EL (cell line): ENCODE measurements at places on chromosomes 12 and 14.
A peak's percentile ranks its signal among the peaks of the same experiment; 100 is the strongest.

GRCh38 chr12:79414252-79414651 is 276.5 kb downstream of the PAWR start:
- no peak for DNase-seq

DNA sequence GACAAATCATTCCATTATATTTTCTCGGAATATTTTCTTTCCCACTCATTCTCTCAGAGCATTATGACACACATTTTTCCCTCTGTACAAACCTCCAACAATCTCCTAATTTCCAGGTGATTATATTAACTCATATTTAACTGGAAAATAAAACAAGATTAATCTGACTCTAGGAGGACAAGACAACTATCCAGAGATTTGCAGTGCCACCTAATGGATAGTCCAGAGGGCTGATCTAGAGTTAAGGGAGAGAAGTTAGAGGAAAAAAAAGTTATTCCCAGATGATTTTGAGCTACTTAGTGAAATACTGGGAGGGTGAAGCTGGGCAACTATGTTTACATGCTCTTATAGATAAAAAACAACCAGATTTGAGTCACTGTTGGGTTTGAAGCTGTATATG is 161.7 kb downstream of the ALX1 start:
- no peak for DNase-seq

- no peak for DNase-seq
These were observed 166.2 kb downstream of the PTPRO start for GRCh38 chr12:15488481-15488880.

DNA sequence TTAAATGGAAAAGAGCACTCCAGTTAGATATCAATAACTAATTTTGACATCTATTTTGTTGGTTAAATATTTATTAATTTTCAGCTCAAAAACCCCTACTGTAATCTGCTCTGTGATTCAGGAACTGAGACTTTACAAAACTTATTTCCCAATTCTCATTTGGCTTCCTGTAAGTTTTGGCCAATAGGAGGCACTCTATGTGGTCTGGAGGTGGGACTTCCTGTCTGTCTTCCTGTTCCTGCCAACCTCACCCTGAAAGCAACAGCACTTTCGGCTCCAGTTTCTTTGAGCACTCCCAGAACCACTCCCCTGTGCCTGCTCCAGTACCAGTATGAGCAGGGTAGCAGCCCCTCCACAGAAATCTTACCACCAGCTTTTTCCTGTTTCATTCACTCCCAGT is 1027.0 kb downstream of the VRK1 start:
- no peak for DNase-seq

DNA sequence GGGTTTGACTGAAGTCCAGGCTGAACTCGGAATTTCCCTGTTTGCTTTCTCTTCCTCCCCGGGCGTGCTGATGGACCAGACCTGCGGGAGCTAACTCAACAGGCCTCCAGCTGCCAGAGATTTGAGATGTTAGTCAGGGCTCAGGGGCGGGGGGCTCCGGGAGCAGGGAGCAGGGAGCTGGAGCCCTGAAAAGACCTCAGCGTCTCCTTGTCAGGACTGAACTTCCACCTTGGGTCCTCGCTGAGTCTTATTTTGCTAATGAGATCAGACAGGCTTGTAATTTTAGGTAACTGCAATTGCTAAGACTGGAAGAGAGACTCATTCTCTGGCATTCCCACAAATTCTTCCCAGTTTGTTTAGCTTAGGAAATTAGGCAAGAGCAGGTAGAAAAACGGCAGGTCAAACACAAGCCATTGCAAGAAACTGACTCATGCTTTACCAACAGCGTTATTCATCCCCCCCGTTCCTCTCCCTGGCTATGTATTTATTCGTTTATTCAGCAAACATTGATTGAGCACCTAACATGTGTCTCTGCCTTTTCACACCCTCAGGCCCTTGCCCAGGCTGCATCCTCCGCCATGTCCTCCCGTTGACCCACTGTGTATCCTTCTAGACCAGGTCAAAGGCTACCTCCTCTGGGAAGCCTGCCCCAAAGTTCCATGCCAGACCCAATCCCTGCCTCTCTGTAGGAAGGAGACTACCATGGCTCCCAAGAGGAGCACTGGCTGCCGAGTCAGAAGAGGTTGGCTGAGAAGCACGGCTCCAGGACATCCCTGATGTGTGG is 80.4 kb upstream of the DIO3 start:
- no peak for DNase-seq

GRCh38 chr12:3772380-3772779 is 19.5 kb upstream of the CRACR2A start:
- peak; percentile 38 for DNase-seq

DNA sequence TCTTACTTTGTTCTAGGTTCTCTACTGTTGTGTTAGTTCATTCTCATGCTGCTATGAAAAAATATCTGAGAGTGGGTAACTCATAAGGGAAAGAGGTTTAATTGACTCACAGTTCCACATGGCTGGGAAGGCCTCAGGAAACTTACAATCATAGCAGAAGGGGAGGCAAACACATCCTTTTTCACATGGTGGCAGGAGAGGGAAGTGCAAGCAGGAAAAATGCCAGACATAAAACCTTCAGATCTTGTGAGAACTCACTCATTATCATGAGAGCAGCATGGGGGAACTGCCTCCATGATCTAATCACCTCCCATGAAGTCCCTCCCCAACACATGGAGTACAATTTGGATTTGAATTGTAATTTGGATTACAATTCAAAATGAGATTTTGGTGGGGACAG is 69.6 kb downstream of the MGST1 start:
- DNase-seq = no peak

- no peak for DNase-seq
These were observed 12.5 kb downstream of the AHSA1 start for GRCh38 chr14:77470224-77470870.

DNA sequence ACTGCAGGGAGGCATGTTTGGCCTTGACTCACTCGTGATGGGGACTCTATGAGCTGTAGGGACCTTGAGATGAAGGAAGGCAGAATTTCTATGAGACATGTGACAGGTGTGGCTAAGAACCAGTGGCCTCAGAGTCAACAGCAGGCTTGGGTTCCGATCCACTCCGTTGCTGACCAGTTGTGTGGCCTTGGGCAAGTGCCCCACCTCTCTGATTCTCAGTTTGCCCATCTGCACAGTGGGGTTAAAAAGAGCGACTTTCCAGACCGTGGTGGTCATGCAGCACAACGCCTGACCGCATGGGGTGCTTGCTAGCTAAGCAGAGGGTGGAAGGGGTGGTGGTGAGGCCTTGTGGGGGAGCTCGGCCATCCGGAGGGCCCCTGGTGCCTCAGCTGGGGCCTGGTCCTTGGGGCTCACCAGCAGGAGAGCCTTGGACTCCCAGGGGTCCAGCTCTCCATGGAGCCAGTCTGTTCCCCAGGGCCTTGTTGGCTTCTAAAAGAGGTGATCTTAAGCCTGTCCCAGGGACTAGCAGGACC is 18.5 kb downstream of the PAPLN start:
- DNase-seq = no peak

GRCh38 chr12:6868211-6869048 is 1.1 kb downstream of the TPI1 start:
- peak; percentile 28 for DNase-seq

GRCh38 chr12:94026596-94026995 is 121.8 kb upstream of the PLXNC1 start:
- DNase-seq = no peak

- DNase-seq = peak; percentile 35
These were observed at the start of gene TGM1 for GRCh38 chr14:24262821-24263733. Gene TGM1, minus strand, starts transcription at chr14:24263177. Its CDS starts 825 bp downstream, at chr14:24262352.

GRCh38 chr14:71165121-71166031 is 258.1 kb downstream of the PCNX1 start:
- DNase-seq = peak; percentile 15

GRCh38 chr14:103527408-103528145 is 1.4 kb upstream of the TRMT61A start:
- DNase-seq = peak; percentile 79

DNA sequence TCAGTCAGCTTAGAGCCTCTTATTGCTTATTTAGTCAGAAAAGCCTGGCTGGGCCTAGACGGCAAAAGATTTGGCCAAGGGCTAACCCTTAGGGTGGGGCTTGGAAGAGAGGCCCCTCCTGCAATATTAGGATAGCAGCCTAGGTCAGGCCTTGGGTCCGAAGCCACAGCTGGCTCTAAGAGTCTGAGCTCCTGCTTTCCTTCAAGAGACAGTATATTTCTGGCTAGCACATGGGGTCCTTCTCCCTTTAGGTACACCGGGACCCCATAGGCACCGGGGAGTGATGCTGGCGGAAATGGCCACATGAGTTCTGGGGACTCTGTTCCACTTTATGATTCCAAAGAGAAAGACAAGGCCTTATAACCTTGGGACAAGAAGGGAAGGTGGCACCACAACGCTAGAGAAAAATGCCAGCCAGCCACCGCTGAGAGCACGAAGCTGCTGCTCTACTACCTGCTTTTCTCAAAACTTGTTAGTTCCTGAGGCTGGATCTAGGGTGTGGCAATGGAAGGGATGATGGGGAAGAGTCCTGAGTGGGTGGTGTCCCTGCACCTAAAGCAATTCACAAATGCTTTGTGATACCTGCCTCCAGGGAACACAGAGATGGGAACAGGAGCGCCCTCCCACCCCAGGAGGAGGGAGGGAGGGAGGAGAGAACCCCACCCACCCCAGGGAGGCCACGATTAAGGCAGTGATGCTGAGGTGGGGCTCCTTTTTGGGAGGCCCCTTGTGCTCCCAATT is 3.1 kb upstream of the AVIL start:
- no peak for DNase-seq

GRCh38 chr12:47111392-47111778 is 31.6 kb upstream of the AMIGO2 start:
- DNase-seq = no peak

DNA sequence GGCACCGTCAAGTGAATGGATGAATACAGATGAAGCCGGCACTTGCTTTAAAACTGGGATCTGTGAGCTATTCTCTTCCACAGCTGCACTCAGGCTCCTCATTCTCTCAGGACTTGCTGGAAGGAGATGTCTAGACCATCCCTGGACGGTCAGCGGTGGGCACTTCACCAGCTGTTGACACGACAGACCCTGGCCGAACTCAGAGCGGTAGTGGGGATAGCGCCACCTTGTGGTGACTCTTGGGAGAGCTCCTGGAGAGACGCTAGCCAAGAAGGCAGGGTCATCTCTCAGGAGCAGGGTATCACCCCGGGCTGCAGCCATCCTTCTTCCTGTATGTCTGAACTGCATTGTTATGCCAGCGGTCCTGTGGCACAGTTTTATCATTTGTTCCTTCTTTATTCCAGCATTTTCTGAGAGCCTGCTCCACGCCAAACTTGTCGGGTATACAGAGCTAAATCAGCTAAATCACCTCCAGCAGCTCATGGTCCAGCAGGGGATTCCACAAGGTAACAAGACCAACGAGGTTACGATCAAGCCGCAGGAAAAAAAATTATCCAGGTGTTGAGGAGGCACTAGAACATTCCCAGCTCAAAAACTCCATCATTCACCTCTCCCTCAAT is 10.0 kb downstream of the WNT1 start:
- DNase-seq = peak; percentile 59

GRCh38 chr12:3805077-3805476 is 52.2 kb upstream of the CRACR2A start:
- no peak for DNase-seq

GRCh38 chr12:40587421-40587820 is 104.8 kb upstream of the CNTN1 start:
- DNase-seq = no peak

DNA sequence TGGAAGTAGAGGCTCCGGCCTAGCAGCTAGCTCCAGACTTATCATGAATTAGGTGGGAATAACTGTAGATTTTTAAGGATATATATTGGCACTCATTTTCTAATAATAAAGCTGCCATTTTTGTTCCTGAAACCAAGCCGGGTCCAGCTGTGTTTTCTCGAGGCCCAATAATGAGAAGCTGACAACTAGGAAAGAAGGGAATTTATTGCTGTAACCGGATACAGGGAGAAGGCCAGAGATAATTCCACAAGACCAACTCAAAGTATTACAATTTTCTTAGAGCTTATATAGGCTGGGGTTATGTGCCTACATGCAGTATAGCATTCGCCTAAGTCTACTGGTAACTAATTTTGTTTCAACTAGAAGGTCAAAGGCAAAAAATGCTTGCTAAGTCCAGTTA is 122.3 kb upstream of the FBXO33 start:
- DNase-seq = no peak

- DNase-seq = no peak
These were observed 30.0 kb downstream of the SLC39A9 start for GRCh38 chr14:69428289-69428998.

DNA sequence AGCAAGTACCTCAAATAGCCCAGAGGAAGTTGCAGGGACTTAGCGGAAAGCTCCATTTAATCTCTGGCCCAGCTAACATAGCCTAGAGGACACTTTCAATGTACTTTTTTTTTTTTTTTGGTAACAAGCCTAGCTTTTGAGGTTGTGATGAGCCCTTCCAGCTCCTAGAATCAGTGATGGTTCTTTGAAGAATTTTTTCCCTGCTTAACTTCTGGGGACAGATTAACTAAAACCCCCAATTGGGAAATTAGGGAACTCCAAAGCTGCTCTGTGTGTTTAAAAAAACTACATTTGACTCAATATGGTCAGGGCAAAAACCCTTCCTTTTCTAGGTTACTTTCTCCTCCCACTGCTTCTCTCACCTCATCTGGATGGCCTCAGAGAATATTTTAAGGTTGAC is 23.9 kb upstream of the ITGA5 start:
- DNase-seq = no peak

DNA sequence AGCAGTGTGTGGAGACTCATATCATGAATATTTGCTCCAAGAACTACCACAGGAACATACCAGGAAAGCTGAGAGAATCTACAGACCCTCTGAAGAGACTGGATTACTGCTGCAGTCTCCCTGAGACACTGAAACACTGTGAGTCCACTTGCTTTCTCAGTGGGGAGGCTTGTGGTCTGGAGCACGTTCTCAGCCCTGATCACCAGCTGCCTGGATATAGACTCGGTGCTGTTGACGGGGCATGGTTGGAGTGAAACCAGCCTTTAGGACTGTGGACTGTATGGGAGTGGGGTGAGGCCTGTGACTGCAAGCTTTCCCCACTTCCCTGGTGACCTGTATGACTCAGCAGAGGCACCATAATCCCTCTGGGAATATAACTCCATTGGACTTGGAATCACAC is 525.8 kb upstream of the FBXO33 start:
- DNase-seq = no peak

DNA sequence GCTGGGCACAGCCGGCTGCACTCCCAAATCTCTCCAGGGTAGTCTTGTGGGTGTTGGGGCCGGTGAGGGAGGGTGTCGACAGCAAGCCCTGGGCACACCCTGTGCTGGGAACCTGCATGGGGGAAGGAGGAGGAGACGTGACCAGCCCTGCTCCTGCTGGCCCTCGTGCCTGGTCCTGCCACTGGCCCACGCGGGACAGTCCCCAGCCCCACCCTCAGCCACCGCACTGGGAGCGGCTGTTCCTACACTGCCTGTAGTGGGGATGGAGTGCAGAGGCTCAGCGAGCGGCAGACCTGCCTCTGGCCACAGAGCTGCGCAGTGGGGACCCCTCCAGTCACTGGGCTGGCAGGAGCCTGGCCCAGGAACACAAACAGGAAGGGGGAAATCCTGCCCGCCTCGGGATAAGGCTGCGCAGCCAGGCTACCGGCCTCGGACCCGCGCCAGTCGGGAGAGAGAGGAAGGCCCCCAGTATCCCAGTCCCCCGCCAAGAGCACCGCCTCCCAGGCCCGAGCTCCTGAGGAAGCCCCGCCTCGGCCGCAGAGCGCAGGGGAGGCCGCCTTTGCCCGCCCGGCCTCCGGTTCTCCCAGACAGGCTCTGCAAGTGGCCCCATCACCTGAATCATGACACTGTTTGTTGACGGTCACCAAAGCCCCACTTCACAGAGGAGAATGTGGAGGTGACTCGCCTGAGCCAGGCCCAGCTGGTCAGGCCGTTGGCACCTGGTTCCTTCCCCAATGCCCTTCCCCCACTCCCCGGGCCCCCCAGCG is 10.6 kb downstream of the AHNAK2 start:
- DNase-seq = peak; percentile 55
